Hematopoietic multipotent progenitor cell treated with erythropoietin and hydrocortisone succinate and interleukin-3 and kit ligand, for 6 days (in vitro differentiated cells): ENCODE measurements at places on chromosomes 5 and 9.

GRCh38 chr5:23448627-23449026 lies 58.8 kb upstream of the PRDM9 start:
- DNase-seq = no peak

DNA sequence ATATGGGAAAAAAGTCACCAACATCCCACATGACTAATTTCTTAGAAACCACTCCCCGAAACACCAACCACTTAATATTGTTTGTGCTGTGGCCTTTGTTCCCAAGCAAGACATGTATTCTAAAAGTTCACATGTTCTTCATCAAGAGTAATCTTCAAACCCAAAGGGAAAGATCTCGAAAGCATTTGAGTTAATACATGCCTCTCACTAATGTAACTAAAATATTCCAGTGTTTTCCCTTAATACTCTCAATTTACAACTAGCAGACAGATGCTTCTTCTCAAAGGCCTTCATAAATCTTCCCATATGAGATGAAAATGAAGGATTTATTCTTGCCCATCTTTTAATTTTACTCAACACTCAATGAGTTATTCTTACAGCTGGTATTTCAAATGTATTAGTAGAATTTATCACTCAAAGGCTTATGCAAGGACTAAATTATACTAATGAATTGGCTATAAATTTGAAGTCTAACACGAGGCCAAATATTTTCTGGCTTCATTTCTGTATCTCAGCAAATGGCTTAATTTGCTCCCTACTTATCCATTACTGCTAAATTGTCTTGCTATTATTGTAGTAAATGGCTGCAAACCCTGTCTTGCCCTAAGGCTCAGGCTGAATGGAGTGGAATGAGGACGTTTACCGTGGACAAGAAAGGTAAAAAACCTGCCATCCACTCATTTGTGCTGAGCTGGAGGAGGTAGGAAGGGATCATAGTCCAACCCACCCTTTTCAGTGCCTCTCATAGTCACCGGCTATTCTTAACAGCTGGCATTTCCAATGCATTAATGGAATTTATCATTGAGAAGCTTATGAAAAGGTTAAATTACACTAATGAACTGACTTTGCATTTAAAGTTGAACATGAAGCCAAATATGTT lies 474.4 kb downstream of the RASEF start:
- DNase-seq = no peak

GRCh38 chr5:32095261-32095671 lies 78.9 kb downstream of the GOLPH3 start:
- no peak for DNase-seq

GRCh38 chr5:175253597-175253996 lies 190.4 kb downstream of the DRD1 start:
- DNase-seq = no peak

- no peak for DNase-seq
Observed at GRCh38 chr9:127423476-127423933, 677 bp upstream of the ZNF79 start.

DNA sequence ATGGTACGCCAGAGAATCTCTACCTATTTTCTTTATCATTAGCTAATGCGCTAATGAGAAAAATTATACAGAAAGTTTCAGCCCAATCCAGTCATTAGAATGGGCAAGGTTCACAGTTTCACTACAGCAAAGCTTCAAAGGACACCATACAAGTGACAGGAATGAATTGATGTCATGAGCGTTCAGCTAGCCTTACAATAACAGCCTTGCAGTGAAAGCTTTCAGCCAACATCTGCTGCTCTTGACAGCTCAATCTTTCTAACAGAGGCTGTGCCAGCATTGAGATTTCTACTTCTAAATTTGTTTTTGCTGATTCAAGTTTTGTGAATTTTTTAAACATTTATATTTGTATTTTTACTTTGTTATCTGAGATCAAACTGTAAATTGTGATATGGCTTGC lies 302.4 kb upstream of the FAM174A start:
- DNase-seq = no peak
